ENCODE measurements at places on chromosomes 6 and 20.

GRCh38 chr20:24934101-24934661 is 14.9 kb upstream of the CST7 start:
- DNase-seq: no peak

DNA sequence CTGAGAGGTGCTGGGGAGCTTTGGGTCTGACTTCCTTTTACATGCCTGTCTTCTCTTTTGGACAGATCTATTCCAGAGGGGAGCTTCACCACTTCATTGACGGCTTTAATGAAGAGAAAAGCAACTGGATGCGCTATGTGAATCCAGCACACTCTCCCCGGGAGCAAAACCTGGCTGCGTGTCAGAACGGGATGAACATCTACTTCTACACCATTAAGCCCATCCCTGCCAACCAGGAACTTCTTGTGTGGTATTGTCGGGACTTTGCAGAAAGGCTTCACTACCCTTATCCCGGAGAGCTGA is 13.1 kb downstream of the PRDM1 start:
- DNase-seq: no peak

- no peak for DNase-seq
These were observed 118.9 kb downstream of the TMEM170B start for GRCh38 chr6:11656491-11656890.

GRCh38 chr20:17699931-17700351 is at the start of gene BANF2:
Gene BANF2, plus strand, starts transcription at chr20:17699966. Its CDS starts 25,060 bp downstream, at chr20:17725026.
- DNase-seq: no peak

GRCh38 chr6:43763812-43764522 is 6.0 kb upstream of the VEGFA start:
- DNase-seq: no peak

GRCh38 chr6:55180258-55180657 is 5.9 kb downstream of the HCRTR2 start:
- DNase-seq: peak; percentile 2

Measured in NCI-H82 (cell line).